Spinal cord (tissue), 10 donors: ENCODE measurements at places on chromosomes 11 and 22. TPM values are rescaled to one million over a fixed set of nuclear protein-coding genes. Genes with fewer than 3 reads are reported as not detected.

Gene LMO2
- 60.0 TPM for polyA plus RNA-seq

Gene JHY
- 11.5 TPM for polyA plus RNA-seq

Gene MS4A12
- polyA plus RNA-seq, result not detected

Gene MORC2
- 29.8 TPM for polyA plus RNA-seq

Gene TBX10
- not detected for polyA plus RNA-seq

Gene MPEG1
- 5.5 TPM for polyA plus RNA-seq

Gene TMEM126B
- 63.1 TPM for polyA plus RNA-seq

Gene FOLH1
- polyA plus RNA-seq, result 5.8 TPM

Gene PGA5
- 0.79 TPM for polyA plus RNA-seq
